ENCODE measurements at places on chromosomes 1 and 21. TPM values are rescaled to one million over a fixed set of nuclear protein-coding genes. Genes with fewer than 3 reads are reported as not detected.

- DNase-seq, result no peak
Observed at GRCh38 chr1:70675737-70676156, 264.7 kb downstream of the CTH start.

GRCh38 chr1:82818586-82818985 lies 1017.9 kb downstream of the ADGRL2 start:
- DNase-seq, result no peak

- DNase-seq, result no peak
Observed at GRCh38 chr21:42523941-42524340, 10.3 kb downstream of the SLC37A1 start.

GRCh38 chr1:213934649-213935048 lies 53.1 kb upstream of the PROX1 start:
- DNase-seq, result peak; percentile 56

GRCh38 chr1:208788013-208788540 lies 543.9 kb upstream of the PLXNA2 start:
- DNase-seq, result no peak

GRCh38 chr1:229843627-229844238 lies 217.7 kb downstream of the URB2 start:
- DNase-seq, result peak; percentile 40

GRCh38 chr1:94866164-94866807 lies 46.1 kb downstream of the SLC44A3 start:
- DNase-seq, result no peak

- DNase-seq, result no peak
Observed at GRCh38 chr1:175062339-175062738, 5.3 kb upstream of the TNN start.

The DPH2 gene
- total RNA-seq, result 14.1 TPM

The KRTAP19-3 gene
- not detected for total RNA-seq

The HHAT gene
- total RNA-seq, result 1.6 TPM

The INSRR gene
- 0.12 TPM for total RNA-seq

The FABP3 gene
- total RNA-seq, result 2,432 TPM

Measured in left cardiac atrium (tissue), 4 donors.